Activated T-helper 9 cell treated with anti-CD3 and anti-CD28 coated beads, Interleukin-2, amount 50 U/mL, for 16 hours (primary cell): ENCODE measurements at places on chromosomes 3 and 15.

- DNase-seq: no peak
These were observed 68.5 kb downstream of the ABTB1 start for GRCh38 chr3:127741246-127741645.

- DNase-seq: no peak
These were observed 123.7 kb downstream of the ABHD5 start for GRCh38 chr3:43814461-43814860.

DNA sequence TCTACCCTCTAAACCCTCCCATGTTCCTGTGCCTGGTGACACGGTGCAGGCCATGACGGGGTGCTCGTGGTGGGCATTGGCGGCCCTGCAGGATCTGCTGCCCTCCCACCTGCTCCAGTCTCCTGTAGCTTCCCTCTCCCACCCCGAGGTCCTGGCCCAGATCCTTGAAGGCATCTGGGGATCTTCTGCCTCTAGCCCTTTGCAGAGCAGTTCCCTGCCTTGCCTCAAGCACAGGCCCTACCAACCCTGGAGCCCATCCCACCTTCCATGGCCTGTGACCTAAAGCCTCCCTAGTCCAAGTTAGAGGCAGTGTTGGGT lies 27.5 kb upstream of the SEC13 start:
- DNase-seq: no peak

DNA sequence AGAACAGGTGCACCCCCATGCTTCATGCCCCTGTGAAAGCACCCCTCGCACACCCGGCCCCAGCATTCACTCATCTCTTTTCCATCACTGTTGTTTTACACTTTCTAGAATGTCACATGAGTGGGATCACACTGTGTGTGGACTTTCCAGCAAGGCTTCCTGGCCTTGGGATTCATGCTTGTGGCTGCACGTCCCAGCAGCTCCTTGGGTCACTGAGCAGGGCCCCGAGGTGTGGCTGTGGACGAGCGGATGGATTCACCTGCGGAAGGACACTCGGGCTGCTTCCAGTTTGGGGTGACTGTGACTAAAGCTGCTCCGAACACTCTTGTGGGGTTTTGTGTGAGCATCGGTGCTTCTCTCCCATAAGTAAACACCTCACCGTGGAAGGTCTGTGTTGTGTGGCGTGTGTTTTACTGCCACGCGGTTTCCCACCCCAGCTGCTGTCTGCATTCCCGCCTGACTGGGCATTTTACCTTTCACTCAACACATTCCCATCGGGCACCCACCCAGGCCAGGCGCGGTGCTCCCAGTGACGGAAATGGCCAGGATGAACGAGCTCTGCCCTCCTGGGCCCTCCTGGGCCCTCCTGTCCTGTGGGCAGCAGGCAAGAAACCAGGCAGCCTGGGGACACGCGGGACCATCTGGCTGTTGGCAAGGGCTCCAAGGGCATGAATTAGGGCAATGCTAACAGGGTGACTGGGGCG lies 41.4 kb downstream of the DNAJB8 start:
- DNase-seq: no peak

GRCh38 chr3:171459137-171459941 lies 866 bp downstream of the TNIK start:
- DNase-seq: peak; percentile 39

DNA sequence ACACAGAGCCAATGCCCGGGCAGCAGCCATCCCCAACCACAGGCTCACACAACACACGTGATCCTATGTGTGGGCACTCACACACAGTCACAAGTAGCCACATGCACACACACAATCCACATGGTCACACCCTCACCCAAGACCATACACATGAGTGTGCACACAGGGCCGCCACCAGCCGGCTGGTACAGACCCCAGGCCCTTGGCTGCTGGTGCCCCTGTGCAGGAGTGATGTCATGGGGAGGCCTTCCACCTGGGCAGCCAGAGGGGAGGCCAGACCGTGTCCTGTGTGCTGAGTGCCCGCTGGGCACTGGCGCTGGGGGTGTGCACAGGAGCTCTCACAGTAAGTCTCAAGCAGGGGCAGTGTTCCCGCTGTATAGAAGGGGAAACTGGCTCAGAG lies 36.9 kb downstream of the DNAJB8 start:
- DNase-seq: no peak

DNA sequence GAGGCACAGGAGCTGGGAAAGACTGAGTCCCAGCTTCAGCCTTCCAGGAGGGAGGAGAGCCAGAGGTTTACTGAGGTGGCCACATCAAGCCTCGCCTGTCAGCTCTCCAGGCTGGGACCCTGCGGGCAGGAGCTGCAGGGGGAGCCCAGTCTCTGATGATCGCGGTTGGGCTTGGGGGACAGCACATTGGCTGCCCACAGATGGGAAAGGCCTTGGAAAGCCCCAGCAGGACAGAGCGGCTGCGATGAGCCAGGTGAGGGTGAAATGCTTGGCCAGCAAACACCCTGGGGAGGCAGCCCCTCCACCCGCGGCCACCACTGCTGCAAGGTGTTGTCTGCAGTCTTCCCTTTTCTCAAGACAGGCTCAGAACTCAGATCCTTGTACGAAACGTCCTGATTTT lies 31.2 kb downstream of the SEC61A1 start:
- DNase-seq: no peak

DNA sequence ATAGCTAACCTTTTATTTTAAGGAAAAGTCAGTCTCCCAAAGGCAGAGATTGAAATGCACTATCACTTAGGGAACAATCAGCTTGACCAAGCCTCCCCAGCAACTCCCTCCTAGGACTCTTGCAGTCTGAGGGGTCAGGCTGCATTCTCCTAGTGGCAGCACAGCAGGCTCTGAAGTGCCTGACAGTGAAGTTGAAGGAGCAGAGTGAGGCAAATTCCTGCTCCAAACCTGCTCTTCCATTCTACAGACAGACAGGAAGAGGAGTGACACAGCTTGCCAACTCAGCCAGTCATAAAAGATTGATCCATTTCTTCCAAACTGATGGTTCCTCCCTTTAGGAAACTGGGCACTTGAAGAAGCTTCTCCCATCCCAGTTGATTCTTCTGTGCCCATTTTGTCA lies 43.9 kb upstream of the SMAD3 start:
- no peak for DNase-seq

DNA sequence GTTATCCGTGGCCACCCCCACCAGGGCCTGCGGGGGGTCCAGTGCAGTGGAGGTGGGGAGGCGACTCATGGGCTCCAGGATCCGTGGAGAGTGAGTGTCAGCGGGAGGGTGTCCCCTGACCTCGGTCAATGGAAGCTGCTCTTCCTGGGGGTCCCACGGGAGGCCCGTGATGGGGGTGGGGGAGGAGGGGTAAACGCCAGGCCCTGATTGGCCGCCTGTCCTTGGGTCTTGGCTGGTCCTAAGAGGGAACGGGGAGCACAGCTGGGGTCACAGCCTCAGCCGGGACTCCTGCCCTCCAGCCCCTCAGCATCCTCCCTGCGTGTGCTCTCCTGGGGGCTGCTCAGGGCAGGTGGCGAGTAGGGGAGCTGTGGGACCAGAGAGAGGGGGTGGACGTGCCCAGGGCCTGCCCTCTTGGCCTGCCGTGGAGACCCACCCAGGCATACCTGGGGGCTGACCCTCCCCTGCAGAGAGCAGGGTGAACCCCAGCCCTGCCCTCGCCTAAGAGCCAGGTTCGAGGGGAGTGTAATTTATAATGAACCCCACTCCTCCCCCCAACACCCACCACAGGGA lies 184.6 kb downstream of the GOLGA6L6 start:
- no peak for DNase-seq

GRCh38 chr3:100317912-100318311 lies 16.6 kb upstream of the NIT2 start:
- DNase-seq: no peak

DNA sequence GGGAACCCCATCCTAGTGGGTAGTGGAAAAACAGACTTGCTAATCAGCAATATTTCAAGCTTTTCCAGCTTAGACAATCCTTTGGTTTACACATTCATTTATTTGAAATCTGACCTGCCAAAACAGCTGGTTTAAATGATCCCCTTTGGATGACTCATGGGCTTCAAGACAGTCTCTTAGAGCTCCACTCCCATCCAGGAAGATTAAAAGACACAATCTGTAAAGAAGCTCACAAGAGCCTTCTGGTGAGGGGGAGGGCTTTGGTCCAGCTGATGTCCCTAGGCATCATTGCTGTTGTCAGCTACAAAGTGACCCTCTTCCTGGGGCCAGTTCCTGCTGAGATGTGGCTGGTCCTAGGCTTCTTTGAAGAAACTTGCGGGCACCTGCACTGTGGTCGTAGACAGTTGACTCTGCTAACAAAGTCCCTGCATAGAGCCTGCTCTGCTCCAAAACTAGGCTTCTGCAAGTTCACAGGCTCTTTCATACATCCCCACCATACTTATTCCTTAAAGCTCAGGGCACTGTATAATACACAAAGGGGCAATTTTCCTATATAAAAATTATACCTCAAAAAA lies 73.7 kb downstream of the IGSF11 start:
- DNase-seq: no peak

DNA sequence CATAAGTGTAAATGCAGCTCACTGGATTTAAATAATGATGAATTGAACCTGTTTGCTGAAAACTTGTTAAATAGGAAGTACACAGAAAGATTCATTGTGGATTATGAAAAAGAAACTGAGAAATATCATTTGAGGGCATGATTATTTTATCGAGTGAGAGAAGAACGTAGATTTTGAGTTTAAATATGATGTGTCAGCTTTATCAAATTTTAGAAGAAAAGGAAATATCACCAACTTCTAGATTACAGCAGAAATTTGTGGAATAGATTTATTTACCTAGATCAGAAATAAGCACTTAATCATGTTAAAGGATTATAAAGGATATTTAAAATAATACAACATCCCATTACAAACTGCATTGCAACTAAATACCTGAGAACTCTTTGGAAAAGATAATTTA lies 315.5 kb downstream of the ZPLD1 start:
- no peak for DNase-seq

GRCh38 chr3:66298591-66298990 lies 77.8 kb downstream of the SLC25A26 start:
- DNase-seq: no peak

DNA sequence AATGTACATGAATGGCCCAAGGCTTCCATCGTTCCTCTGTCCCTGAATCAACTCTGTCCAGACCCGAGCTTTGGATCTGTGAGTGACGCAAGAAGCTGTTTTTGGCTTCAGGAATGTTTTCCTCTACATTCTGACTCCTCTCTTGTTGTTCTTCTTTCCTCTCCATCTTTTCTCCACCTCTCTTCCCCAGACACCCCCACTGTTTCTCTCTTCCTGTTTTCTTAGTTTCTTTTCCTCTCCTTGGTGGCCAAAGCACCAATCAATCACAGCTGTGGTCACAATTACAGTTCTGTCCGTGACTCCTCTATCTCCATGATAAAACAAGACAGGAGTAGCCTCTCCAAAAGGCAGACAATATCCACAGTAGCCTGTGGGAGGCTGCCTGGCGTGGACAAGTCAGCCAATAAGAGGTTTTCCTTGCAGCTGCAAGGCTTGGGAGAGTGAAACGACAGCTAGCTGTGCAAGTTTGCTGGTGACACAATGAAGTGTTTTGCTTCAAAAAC lies 4.9 kb upstream of the TMEM212 start:
- no peak for DNase-seq

DNA sequence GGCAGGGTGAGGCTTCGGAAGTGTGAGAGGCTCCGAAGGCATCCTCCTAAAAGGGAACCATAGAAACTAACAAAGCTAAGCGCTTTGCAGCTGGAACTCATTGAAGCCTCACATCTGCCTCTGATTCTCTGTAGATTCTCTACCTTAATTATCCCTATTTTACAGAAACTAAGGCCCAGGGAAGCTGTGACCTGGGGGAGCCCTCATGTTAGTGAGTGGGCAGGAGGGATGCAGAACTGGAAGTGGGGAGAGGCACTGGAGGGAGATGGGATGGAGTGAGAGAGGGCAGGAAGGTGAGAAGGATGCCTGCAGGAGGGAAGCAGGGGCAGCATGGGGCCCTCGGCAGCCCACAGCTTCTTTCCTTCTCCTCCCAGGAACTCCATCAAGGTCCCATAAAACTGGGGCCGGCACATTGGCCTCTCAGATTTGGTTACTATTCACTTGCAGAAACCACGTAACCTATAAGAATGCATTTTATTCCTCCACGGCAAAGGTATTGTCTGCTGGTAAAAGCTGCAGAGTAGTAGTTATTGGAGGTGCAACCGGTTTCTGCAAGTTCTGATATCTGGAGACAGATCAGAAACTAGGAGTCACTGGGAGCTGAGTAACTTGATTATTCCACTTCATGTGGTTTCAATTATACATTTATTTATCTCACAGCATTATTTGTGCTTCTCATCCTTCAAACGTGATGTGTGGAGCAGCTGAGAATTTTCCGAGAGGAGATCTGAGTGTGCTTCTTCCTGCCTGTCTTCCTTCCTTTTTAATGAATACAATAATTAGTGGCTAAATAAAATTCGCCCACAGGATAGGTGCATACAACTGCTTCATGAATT lies 24.0 kb upstream of the CHCHD6 start:
- DNase-seq: no peak

GRCh38 chr3:60298141-60298540 lies 953.1 kb downstream of the FHIT start:
- DNase-seq: no peak

- DNase-seq: no peak
These were observed 353.3 kb downstream of the LPP start for GRCh38 chr3:188507244-188507720.

DNA sequence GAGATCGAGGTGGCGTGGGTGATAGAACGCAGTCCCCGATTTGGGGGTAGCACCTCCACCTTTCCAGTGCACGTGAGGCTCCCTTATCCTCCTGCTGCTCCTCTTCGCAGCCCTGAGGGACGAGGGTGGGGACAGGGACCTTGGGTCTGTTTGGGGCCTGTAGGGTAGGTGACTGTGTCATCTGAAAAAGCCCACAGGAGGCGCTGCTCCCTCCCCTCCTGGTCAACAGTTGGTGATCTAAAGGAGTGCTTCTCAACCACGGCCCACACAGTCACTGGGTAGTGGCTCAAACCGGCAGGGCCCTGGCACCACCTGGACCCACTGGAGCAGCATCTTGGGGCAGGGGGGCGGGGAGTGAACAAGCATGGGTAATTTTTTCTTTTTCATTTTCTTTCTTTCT lies 7.1 kb downstream of the LRRK1 start:
- DNase-seq: no peak

DNA sequence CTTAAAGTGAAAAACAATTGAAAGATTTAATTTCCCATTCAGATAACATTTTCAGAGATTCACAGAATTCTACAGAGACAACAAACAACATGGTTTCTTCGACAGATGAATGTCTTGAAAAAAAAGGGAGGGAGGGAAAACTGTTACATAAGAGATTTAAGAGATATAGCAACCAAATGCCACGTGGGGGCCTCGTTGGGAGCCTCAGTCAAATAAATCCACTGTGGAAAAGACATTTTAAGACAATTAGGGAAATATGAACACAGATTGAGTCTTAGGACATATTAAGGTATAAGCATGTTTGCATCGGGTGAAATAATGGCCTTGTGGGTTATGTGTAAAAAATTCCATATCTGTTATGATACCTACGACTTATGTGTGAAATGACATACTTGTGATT lies 5.0 kb upstream of the PRRT3 start:
- no peak for DNase-seq
